ENCODE measurements at places on chromosomes 3 and 15.

DNA sequence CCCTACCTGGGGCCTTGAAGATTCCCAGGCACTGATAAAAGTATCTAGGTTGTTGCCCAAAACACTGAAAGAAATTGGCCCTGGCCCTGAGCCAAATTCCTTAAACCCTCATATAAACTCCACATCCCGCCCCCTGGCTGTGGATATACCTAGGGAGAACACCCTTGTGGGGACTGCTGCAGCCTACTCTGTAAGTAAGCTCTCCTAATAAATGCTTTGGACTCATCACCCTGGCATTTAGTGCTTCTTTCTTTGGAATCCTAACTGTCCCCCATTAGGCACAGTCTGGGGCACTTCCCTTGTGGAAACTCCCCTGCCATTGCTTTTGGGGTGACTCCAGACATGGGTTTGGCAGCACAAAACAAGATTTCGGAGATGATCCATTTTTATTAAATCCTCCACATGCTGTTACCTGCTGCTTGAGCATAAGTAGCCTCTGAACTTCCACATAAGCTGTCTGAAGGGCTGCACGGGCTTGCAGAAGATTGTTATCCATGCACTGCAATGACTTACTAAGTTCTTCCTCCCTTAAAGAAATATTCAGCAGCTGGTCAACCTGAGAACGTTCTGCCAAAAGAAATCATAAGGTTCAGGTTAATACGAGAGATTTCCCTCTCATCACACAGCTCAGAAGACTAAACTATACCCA, 46.4 kb downstream of the ZNF106 start:
- DNase-seq, result no peak

- DNase-seq, result no peak
These were observed 157.5 kb upstream of the CHRM5 start for GRCh38 chr15:33810806-33811205.

- DNase-seq, result peak; percentile 96
These were observed at the start of gene U2SURP for GRCh38 chr3:143001369-143002082. Gene U2SURP (plus strand): TSS chr3:143001570. CDS start chr3:143001629, 59 bp downstream.

DNA sequence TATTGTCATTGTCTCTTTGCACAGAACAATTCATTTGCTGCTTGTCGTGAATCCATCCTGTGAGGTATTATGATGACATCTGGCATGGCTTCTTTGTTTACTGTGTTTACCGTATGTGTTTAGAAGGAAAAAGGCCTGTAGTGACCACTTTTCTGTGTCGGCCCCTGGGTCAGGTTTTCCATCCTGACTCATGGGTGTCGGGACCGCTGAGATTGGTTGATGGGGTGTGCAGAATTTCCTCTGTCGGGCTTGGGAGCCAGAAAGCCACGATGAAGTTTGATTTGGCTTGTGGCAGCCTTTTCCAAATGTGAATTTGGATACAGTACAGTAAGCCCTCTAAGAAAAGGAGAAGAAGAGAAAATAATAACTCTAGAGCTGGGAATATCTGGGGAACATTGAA, 113.5 kb downstream of the FNDC3B start:
- no peak for DNase-seq

DNA sequence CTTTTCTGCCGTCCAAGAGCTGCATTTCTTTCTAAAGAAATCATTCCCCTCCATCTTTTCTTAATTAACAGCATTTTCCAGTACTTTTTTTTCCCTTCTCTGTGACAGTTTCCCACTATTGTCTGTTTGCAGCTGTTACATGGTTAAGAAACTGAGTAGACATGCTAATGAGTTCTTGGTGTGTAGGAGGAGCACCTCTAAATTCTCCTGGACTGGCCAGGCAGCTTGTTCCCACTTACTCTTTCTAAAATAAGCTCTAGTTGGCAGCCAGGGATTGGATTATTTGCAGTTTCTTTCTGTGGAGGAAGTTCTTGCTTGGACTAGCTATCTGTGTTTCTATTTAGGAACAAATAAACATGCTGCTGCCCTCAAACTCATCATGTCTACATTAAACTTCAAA, 235.1 kb upstream of the GAP43 start:
- no peak for DNase-seq

- DNase-seq, result peak; percentile 43
These were observed 31.5 kb upstream of the LDHAL6B start for GRCh38 chr15:59174835-59175831.

DNA sequence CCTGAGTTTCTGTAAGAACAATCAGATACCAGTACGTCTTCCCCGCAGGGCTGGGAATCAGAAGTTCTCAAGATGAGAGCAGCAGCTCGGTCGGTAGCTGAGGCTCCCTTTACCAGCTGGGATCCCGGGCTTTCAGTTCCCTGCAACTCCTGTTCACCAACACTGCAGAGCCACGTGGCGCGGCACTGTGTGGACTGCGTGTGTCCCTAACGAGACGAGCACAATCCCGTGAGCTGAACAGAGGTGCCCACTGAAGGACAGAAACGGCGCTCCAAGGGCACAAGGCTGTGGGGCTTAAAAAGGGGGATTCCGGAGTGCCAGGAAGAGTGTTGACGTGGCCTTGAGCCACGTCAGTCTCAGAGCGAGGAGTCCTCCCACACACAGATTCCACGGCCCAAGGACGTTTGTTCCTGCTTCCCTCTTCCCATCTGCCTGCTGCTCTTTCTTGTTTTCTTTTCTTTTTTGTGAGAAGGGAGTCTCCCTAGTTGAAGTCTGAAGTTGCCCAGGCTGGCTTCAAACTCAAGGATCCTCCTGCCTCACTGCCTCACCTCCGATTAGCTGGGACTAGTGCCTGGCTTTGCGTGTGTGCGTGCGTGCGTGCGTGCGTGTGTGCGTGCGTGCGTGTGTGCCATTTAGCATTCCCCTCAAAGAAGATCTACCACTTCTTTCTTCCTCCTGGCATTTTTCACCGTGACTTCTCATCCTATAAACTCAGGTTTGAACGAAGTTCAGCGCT, 37.1 kb upstream of the RPL35A start:
- DNase-seq, result no peak

- no peak for DNase-seq
These were observed 126.0 kb upstream of the LMOD3 start for GRCh38 chr3:69248436-69248835.

DNA sequence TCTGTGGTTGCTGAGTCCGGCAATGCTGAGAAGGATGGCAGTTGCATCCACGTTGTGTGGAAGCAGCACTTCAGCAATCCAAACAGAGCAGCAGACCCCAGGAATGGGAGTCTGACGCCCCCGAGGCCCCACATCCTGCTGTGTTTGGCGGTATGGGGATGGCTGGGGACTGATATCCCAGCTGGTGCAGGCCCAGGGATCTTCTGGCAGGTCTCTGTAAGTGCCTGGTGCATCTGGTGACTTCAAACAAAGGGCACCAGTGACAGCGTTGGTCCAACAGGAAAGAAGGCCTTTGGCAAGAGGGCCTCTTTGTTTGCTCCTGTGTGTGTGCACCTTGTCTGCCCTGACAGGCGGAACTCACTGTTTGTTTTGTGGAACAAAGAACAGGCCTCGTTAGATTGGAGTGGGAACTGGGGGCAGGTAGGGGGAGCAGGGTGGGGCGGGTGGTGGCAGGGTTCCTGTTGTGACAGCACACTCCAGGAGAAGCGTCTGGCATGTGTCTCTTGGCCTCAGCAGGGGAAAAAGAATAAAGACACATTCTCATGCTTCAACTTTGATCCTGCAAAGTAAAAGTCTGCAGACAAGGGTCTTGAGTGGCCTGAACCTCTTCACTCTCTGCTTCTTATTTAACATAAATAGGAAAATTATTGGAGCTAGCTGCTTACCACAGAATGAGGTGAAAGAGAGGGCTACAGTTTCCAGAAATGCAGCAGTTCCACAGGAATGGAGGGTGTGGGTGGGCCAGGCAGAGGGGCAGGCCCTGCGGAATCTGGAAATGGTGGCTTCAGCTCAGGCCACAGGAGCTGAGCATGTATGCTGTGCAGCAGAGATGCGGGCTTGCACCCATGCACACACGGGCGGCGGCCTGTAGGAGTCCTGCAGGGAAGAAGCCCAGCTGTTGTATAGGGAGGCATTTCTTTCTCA, 94.5 kb upstream of the MYZAP start:
- no peak for DNase-seq

- DNase-seq, result no peak
These were observed 52.3 kb upstream of the KLHL25 start for GRCh38 chr15:85847031-85847430.

DNA sequence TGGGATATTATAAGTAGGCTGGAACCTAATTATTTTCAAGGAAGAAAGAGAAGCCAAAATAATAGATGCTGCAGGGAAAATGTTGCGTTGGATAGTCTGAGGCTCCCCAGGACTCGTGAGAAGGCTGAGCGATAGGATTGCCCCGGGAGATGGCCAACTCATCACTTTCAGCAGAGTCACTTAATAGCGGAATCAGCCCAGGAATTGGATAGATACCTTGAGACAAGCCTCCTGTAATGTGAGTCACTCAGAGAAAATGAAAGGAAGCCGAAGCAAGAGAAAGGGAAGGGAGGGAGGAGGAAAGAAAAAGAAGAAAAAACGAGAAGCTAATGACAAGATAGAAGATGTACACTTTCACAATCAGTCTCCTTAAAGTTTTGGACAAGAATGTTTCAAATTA, 94.3 kb downstream of the SQOR start:
- no peak for DNase-seq

- DNase-seq, result no peak
These were observed 260.7 kb downstream of the NSUN3 start for GRCh38 chr3:94323596-94323995.

DNA sequence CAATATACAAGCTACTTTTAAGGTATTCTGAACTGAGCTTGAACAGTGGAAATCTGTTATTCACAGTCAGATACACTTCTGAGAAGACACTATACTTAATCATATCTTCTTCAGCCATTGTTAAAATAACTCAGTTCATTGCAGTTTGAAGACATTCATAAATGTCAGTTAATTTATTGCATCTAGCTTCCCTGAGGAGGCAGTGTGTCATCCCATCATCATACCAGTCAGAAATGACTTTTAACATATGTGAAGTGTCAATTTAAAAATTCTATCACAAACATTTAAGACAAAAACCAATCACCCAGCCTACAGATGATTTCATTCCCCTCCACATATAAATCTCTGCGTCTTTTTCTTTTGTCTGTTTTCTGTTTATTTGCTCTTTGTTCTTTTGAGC, 7.5 kb downstream of the TMEM207 start:
- DNase-seq, result no peak
